ENCODE measurements at places on chromosomes 1 and 21.
A peak's percentile ranks its signal among the peaks of the same experiment; 100 is the strongest.

- no peak for DNase-seq
Measured at GRCh38 chr1:154623358-154623757, 15.4 kb upstream of the ADAR start.

GRCh38 chr1:1374589-1374928, 448 bp downstream of the AURKAIP1 start:
- DNase-seq, result no peak

- no peak for DNase-seq
Measured at GRCh38 chr1:96722161-96722922, 758 bp downstream of the PTBP2 start.

- no peak for DNase-seq
Measured at GRCh38 chr1:2073382-2074230, 23.4 kb downstream of the PRKCZ start.

DNA sequence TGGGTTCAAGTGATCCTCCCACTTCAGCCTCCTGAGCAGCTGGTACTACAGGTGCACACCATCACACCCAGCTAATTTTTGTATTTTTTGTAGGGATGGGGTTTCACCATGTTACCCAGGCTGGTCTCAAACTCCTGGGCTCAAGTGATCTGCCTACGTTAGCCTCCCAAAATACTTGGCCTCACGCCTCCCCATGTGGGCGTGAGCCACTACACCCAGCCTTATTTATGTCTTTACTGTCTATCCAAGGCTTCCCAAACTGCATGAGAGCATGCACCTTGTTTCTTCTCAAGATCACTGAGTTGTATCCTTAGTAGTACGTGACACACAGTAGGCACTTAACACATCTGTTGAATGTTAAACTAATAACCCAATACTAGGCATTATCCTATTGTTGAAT, 14.2 kb downstream of the WASF2 start:
- no peak for DNase-seq

- DNase-seq, result no peak
Measured at GRCh38 chr1:184387476-184388318, 868 bp downstream of the C1orf21 start.

- no peak for DNase-seq
Measured at GRCh38 chr1:181160322-181160721, 71.8 kb downstream of the IER5 start.

DNA sequence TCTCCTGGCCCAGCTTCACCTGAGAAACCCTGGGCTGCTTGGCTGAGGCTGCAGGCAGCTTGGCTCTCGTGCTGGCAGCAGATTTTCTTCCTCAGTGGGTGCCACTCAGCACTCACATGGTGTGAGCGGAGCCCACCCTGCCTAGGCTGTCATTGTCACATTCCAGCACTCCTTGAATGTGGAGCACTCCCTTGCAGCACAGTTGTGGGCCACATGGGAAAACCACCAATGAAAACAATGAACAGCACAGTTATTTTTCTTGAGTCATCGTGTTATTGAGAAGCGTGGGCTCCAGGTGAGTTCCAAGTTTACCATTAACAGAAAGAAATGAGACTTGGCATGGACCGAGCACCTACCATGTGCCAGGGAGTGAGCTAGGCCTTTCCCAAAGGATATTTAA, 27.2 kb upstream of the TRIM67 start:
- no peak for DNase-seq

- no peak for DNase-seq
Measured at GRCh38 chr1:98550076-98550475, 111.4 kb upstream of the SNX7 start.

DNA sequence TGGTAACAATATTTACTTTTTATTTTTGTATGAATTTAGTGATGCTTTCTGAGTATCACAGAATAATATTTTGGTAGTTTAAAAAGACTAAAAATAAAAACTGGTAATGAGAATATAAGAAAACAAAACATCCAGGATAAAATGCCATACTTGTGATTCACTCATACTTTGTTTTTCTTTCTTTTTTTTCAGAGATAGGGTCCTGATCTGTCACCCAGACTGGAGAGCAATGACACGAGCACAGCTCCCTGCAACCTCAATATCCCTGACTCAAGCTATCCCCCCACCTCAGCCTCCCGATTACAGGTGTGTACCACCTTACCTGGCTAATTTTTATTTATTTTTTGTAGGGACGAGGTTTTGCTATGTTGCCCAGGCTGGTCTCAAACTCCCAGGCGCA, 64.2 kb upstream of the ADAM30 start:
- no peak for DNase-seq

- DNase-seq, result no peak
Measured at GRCh38 chr1:157955221-157955620, 38.2 kb upstream of the KIRREL1 start.

- DNase-seq, result no peak
Measured at GRCh38 chr1:72399807-72400206, 117.5 kb upstream of the NEGR1 start.

DNA sequence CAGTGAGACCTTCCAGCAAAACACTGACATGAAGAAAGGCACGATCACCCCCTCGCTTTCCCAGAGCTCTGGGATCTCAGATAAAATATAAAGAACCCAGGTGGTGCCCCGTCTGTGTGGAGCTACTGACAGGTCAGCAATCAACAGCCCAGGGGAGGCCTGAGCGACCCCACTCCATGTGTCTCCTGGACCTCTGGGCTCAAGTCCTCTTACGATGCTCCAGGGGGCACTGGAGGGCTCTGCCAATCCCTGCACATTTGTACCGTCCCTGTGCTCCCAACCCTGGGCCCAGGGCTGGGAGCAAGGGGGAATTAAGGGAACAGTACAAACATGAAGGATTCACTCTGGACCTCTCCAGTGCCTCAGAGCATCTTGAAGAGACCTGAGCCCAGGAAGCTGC, 12.5 kb downstream of the S100A7A start:
- no peak for DNase-seq

GRCh38 chr1:169060919-169061639, 45.4 kb upstream of the ATP1B1 start:
- DNase-seq, result no peak

GRCh38 chr1:211487082-211487481, 4.9 kb downstream of the RD3 start:
- DNase-seq, result no peak

DNA sequence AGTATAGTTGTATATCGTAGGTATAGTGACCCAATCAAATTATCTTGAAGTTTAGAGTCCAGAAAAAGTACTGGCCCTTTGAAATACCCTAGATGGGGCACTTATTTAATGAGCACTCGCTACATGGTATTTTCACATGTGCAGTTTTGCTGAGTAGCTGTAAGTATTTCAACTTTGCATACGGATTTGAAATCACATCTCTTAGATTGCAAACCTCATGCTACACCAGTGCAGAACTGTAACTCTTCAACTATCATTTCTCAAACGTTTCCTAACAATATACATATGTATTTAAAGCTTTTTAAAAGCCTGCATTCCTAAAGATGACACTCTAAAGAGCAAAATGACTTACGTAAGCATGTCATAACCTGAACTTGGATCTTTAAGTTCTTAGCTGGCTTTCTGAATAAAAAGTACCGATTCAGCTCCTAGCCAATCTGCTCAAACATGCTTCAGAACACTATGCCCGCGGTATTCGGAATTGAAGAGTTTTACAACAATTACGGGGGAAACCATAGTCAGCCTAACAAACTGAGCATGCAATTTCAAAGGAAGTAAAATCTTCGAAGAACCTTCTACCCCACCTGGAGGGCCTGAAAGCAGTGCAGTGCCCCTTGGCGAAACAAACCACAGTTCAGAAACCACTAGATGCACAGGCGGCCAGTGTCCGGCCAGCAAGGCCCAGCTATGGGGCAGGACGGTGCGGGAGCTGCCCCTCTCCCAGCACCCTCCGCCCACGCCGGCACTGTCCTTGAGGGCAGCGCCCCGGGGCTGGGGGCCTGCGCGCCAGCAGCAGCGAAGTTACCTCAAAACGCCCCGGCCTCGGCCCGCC, 863 bp downstream of the FH start:
- no peak for DNase-seq

DNA sequence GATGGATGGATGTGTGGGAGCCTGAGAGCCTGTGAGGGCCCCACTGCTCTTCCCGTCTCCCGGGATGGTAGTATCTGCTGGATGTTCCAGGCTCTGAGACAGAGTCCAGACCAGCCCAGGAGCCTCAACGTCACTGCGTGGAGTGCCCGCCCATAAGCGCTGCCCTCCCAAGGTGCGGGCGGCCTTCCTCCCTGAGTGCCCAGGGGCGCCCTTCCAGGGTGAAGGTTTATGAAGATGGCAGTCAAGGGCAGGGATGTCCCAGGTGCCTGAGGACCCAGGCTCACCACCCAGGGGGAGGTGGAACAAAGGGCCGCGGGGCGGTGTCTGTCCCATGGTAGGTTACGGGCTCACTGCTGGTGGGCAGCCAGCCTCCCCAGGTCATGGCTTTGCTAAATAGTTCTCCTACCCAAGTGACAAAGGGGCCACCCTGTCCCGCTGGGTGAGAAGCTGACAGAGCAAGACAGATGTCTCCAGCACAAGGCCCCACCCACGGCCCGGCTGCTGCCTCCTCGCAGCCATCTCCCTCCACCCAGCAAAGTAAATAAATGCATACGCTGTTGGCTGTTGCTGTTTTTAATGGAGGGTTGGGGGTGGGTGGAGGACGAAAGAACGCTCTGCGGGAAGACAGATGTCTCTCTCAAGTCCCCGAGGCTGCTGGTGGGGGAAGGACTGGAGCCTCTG, 9.0 kb upstream of the GPR153 start:
- no peak for DNase-seq

GRCh38 chr21:44438531-44439210, 16.6 kb upstream of the LRRC3 start:
- DNase-seq, result no peak

- no peak for DNase-seq
Measured at GRCh38 chr1:225899044-225899925, 10.3 kb upstream of the LEFTY1 start.

- DNase-seq, result no peak
Measured at GRCh38 chr1:230430499-230430898, 4.4 kb upstream of the PGBD5 start.

DNA sequence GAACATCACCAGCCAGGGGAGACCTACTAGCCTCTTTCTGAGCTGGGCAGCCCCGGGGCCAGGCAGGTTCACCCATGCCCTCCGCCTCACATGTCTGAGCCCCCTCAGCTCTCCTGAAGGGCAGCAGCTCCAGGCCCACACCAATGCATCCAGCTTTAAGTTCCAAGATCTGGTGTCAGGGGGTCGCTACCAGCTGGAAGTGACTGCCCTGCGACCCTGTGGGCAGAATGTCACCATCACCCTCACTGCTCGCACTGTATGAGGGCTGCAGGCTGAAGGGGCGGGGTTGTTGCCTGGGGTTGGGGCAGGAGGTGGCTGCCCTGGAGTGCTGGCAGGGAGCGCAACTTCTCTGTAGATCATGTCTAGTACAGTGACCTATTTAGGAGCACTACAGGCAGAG, 8.5 kb upstream of the PTPN7 start:
- no peak for DNase-seq

GRCh38 chr1:241950390-241950789, 7.2 kb upstream of the BECN2 start:
- no peak for DNase-seq

DNA sequence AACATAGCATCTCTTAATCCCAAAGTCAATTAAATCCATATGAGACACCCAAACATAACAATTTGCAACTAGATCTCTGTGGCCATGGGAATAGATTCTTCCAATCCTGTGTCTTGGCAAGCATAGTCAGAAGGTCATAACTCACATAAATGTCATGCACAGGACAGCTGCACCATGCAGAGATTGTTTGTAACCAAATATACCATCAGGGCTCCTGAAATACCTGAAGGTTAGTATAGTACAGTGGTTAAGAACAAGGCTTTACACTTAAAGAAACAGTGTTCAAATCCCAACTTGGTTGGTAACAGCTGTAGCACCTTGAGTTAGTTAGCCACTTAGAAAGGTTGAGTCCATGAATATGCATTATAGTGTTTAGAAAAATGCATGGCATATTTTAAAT, 82.6 kb upstream of the CCDC190 start:
- DNase-seq, result no peak

- DNase-seq, result peak; percentile 56
Measured at GRCh38 chr21:45140346-45140940, 66.1 kb downstream of the ADARB1 start.

DNA sequence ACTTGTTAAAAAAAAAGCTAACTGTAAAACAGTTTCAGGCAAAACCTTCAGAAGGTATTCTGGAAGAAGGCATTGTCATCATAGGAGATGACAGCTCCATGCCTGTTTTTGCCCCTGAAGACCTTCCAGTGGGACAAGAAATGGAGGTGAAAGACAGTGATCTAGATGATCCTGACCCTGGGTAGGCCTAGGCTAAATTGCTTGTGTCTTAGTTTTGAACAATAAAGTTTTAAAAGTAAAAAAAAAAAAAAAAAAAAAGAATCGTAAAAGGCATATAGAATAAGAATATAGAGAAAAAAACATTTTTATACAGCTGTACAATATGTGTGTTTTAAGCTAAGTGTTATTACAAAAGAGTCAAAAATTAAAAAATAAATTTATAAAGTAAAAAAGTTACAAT, 106.6 kb upstream of the PLXNA2 start:
- DNase-seq, result no peak

GRCh38 chr1:42333662-42334239, 1.3 kb downstream of the FOXJ3 start:
- no peak for DNase-seq

DNA sequence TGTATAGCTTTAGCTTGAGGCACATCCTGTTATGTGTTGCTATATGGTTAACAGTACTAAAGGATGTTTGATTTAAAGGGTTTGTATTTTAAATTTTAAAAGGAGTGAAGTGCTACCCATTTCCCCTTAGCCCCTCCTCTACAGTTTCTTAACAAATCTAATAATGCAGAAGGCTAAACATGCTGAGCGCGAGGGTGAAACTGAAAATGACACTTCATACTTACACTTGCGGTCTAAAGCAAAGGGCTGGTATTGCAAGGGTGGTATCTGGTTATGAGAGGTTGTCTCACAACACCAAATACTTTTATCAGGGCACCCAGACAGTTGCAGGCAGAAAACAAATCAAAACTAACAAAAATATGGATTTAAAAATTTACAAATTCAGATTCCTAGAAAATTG, 172.3 kb downstream of the SIPA1L2 start:
- DNase-seq, result no peak

GRCh38 chr1:55352080-55352810, 137.1 kb upstream of the USP24 start:
- no peak for DNase-seq

DNA sequence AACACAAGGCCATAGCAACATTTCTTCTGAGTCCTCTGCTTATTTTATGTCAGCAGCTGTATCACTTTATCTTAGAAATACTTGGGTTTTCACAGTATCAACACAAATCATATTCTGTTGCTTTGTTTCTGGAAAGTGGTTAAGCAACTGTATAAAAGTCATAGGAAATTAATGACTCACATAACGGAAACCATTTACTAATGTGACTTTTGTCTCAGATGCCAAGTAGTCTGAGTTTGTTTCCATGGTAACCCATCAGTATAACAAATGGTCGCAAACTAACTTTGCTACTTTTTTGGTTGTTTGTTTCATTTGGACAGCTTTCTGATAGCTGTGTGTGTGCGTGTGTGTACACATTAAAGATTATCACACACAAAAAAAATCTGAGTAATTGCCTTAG, 31.1 kb downstream of the EEIG2 start:
- no peak for DNase-seq

GRCh38 chr1:213692321-213692720, 295.5 kb upstream of the PROX1 start:
- no peak for DNase-seq

All from keratinocyte (primary cell).